Right kidney (tissue), 9 donors: ENCODE measurements at places on chromosomes 12 and 14.
A peak's percentile ranks its signal among the peaks of the same experiment; 100 is the strongest.

GRCh38 chr12:32587581-32588495 lies 91.3 kb upstream of the DNM1L start:
- DNase-seq = no peak

DNA sequence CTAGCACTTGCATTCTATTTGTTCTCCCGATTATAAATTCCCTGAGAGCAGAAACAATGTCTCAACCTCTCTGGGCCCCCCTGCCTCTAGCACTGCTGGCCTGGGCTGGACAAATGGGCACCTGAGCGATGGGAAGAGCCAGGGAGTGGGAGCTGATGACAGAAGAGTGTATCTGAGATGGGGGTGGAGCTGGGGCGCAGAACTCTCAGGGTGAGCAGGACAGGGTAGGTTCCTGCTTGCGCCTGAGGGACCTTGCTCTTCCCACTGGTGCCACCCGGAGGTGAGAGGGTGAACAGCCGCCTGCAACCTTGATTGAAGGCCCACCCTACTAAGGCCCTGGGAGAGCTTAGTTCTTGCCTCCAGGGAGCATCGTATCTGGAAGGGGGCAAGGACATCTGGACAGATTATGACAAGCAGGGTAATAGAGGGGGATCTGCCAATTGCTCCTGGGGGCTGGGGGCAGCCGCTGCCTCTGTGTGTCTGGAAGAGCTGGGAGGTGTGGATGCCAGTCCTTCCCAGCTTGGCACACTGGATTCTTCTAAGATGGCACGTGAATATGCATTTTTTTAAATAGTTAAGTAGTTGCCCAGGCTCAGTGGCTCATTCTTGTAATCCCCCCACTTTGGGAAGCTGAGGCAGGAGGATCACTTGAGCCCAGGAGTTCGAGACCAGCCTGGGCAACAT lies 43.0 kb upstream of the TSPAN9 start:
- peak; percentile 58 for DNase-seq

- no peak for DNase-seq
These were observed 52.5 kb downstream of the BEGAIN start for GRCh38 chr14:100534528-100535286.

DNA sequence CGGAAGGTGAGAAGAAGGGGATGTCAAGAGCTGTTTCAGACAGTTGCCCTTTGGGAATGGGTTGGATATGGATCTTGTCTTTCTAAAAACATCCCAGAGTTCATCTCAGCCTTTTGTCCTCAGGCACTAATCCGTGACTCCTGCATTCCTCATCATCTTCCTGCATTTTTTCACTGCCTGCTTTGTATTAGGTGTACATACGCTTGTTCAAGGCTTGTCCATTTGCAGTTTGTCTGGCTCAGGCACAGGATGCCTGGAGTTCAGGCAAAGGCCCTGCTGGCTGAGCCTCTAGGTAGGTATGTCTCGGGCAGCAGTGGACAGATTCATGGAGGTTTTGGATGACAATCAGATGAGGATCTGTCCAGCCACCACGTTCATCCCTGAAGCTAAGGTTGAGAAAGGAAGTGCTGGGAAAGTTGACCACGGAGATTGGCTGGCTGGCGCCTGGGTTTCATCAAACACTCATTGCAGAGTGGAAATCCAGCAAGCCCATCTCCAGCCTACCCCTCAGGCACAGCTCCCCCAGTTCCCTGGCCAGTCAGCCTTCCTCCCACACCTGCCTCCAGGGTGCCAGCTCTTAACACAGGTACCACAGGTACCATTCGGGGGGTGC lies 12.4 kb upstream of the TMEM106C start:
- no peak for DNase-seq

- no peak for DNase-seq
These were observed 141.3 kb downstream of the PRKCH start for GRCh38 chr14:61462566-61463193.

DNA sequence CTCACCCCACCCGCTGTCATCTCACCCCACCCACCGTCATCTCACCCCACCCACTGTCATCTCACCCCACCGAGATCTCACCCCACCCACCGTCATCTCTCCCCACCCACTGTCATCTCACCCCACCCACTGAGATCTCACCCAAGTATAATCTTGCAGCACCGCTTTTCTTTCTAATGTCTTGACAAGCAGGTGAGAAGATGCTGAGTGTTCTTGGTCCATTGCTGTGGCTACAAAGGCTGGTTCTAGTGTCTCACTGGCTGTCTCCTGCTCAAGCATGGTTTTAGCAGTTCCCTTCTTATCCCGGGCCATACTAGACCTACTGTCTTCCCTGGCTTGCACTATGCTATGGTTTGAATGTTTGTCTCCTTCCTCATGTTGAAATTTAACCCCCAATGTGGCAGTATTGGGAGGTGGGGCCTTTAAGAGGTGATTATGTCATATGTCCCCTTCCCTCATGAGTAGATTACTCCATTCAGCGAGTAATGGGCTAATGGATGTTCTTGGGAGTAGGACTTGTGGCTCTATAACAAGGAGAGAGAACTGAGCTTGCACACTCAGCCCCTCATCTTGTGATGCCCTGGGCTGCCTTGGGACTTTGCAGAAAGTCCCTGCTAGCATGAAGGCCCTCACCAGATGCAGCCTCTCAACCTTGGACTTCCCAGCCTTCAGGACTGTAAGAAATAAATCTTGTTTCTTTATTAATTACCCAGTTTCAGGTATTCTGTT lies 47.7 kb upstream of the PPP2R5C start:
- DNase-seq = no peak

DNA sequence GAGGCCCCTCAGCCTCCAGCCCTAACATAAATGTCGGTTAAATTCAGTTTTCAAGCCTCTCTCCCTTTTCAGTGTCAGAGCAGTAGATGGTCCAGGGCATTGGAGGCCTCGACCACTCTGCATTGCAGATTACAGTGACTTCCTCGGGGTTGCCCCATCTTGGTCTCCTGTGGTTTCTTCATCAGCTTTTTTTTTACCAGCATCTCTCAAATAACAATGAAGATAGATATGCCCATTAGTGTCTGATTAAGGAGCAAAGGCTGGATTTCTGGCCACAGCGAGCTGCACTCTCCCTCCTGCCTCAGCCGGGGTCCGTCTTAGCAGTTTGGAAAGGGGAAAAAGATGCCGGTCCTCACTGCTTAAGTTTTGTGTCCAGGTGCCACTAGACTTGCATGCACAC lies 49.7 kb downstream of the C14orf132 start:
- no peak for DNase-seq

DNA sequence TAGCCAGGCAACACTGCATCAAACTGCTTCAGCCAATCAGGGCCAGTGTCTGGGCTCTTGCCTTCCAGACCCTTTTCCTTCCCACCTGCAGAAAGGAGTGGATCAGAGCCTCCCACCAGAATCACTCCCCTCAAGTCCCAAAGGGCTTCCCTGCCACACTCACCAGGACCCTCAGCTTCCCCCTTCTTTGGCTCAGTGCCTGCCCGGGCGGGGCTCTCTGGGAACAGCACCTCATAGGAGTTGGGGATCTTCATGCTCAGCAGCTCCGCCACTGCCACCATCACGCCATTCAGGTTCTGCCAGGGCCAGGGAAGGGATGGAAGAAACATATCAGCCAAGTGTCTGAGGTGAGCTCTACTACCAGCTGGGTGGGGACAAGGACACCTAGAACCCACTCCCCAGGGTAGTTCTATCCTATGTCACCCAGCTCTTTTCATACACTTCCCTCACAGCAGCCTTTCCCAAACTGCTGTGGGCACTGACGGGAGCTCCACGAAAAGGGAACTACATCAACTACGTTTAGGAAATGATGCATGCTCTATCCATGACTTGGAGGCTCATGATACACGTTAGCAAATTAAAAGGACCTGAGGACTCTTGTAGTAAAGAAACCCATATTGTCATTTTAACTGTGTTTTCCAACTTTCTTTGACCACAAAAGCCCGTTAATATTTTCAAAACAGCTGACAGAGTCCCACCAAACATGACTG lies 9.4 kb upstream of the PRKAG1 start:
- no peak for DNase-seq

DNA sequence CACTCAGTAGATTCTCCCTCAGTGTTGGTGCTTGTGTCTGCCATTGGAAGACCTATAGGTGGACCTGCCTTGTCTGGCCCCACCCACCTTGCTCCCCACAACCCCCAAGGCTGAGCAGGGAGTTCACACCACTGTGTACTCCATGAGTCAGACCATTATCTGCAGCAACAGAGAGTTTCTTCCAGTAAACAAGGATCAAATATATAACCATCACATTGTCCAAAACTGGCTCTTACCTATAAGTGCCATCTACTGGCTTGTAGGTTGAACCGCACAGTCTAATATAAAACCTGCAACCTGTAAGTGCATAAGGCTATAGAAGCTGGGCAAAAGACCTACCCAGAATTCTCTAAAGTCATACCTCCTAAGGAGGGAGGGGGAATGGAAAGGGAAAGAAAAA lies 7.9 kb downstream of the TAS2R13 start:
- no peak for DNase-seq
